GM23338 (cell line): ENCODE measurements at places on chromosomes 6 and 20. TPM values are rescaled to one million over a fixed set of nuclear protein-coding genes. Genes with fewer than 3 reads are reported as not detected.
A peak's percentile ranks its signal among the peaks of the same experiment; 100 is the strongest.

GRCh38 chr6:90891355-90891754 lies 304.5 kb upstream of the MAP3K7 start:
- no peak for DNase-seq

DNA sequence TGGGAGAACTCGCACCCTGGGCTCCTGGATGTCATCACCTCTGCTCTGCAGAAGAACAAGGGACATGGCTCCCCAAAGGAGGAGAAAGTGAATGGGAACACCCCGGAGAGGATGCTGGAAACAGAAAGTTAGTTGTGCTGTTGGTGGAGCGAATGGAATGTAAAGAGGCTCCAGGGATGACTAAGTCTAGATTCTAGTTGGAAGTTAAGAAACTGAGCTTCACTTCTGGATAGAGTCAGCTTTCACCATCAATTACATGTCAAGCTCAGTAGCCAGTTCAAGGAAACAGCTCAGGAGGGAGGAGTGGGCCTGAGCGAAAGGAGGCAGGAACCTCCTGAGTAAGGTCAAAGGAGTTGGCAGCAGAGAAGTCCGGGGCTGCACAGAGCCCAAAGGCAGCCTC lies 132.1 kb upstream of the ARID1B start:
- no peak for DNase-seq

- DNase-seq = no peak
Observed at GRCh38 chr6:79842376-79843040, 104.8 kb downstream of the ELOVL4 start.

OPN5 gene
- not detected in 2 replicates for total RNA-seq

- peak; percentile 72 for DNase-seq
Observed at GRCh38 chr6:31498748-31499147, 803 bp downstream of the MICB start.
